Activated T-cell treated with anti-CD3 and anti-CD28 coated beads for 4 hours (primary cell): ENCODE measurements at places on chromosomes 1 and 21.

- no peak for DNase-seq
These were observed 10.9 kb downstream of the TCEANC2 start for GRCh38 chr1:54064299-54064698.

- no peak for DNase-seq
These were observed 17.9 kb downstream of the IFNAR2 start for GRCh38 chr21:33247599-33247998.

GRCh38 chr1:224433701-224434672 is 610 bp downstream of the WDR26 start:
- DNase-seq: peak; percentile 48

- no peak for DNase-seq
These were observed 40.5 kb downstream of the ASH1L start for GRCh38 chr1:155522069-155522468.

GRCh38 chr1:223153177-223154119 is 10.4 kb upstream of the TLR5 start:
- DNase-seq: no peak

GRCh38 chr1:29753244-29753643 is 516.9 kb downstream of the PTPRU start:
- no peak for DNase-seq

DNA sequence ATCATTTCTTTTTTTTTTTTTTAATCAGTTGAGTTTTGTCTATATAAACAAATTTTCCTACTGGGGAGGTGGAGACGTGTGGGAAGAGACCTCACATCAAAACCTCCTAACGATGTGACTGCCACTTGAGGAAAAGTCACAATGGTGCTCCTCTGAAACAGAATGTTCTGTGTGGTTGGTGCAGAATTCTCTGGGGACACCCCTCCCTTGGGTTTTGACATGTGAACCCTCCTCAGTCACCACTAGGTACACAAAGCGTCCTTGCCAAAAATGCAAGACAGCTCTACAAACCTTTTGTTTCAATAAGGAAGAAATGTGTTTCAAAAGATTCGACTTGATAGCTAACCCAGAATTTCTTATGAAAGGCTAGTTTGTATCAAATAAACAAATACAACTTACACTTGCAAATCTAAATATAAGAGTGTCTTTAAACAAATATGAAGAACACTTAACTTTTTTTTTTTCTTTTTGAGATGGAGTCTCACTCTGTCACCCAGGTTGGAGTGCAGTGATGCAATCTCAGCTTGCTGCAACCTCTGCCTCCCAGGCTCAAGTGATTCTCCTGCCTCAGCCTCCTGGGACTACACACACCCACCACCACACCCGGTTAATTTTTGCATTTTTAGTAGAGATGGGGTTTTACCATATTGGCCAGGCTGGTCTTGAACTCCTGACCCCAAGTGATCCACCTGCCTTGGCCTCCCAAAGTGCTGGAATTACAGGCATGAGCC is 9.3 kb downstream of the SLC25A24 start:
- no peak for DNase-seq

- no peak for DNase-seq
These were observed 618.4 kb upstream of the USP24 start for GRCh38 chr1:55833529-55834091.

GRCh38 chr1:52590266-52590665 is 11.9 kb upstream of the GPX7 start:
- no peak for DNase-seq

DNA sequence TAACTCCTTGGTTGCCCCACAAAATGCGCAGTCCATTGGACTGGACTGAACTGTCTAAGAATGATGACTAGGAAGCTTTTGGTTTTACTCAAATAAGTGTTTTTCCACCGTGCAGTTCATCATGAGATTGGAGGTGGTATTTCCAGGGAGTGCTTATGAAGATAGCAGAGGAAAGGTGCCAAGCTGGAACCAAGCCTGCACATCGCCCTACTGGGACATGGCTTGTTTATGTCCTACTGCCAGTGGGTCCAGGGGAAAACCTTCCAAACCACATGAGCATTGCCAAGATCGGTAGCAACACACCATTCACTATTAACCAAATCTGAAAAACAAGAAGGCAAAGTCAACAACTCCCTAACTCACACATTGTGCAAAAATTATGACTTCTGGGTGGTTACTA is 54.7 kb upstream of the DSCAM start:
- DNase-seq: no peak

GRCh38 chr1:204652497-204652896 is 33.0 kb downstream of the LRRN2 start:
- no peak for DNase-seq

- no peak for DNase-seq
These were observed 11.2 kb upstream of the CAPN2 start for GRCh38 chr1:223700942-223701637.

DNA sequence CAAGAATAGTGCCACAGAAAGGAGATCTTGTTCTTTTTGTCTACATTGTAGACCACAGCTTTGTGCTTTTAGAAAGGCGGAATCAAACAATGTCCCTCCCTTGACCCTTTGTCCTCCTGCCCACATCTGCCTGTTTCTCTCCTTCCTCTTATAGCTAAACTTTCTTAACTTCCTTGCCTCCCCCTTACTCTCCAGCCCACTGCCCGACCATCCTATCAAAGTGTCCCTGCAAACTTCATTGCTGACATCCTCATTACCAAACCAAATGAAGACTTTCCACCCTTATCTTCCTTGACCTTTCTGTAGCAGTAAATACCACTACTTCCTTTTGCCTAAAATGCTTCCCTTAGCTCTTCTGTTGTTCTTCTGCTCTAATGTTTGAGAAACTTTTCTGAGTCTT is 5.0 kb downstream of the SELP start:
- no peak for DNase-seq

DNA sequence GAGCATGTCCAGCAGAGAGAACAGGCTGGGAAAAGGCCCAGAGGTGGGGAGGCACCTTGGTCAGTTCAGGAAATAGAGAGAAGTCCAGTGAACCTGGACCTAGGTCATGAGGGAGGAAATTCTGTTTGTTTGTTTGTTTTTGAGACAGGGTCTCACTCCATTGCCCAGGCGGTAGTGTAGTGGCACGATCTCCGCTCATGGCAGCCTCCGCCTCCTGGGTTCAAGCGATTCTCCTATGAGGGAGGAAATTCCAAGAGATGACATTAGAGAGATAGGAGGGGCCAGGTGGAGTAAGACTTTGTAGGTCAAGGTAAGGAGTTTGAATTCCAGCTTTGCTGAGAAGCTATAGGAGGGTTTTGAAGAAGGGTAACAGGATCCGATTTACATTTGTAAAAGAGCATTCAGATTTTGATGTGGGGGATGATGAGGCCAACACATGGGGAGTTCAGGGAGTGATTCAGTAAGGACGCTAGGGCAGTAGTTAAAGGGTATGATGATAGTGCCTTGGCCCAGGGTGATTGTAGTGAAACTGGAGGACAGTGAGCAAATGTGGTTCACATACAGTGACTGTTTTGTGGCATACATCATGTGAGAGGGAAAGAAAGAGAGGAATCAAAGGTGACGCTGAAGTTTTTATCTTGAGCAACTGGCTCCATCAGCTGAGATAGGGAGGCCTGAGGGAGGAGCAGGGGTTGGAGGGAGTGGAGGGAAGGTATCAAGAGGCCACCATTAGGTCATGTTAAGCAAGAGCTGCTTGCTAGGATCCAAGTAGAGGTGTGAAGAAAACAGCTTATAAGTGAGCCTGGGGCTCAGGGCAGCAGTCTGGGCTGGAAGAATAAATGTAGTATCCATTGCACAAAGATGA is 8.3 kb upstream of the TRABD2B start:
- DNase-seq: no peak

DNA sequence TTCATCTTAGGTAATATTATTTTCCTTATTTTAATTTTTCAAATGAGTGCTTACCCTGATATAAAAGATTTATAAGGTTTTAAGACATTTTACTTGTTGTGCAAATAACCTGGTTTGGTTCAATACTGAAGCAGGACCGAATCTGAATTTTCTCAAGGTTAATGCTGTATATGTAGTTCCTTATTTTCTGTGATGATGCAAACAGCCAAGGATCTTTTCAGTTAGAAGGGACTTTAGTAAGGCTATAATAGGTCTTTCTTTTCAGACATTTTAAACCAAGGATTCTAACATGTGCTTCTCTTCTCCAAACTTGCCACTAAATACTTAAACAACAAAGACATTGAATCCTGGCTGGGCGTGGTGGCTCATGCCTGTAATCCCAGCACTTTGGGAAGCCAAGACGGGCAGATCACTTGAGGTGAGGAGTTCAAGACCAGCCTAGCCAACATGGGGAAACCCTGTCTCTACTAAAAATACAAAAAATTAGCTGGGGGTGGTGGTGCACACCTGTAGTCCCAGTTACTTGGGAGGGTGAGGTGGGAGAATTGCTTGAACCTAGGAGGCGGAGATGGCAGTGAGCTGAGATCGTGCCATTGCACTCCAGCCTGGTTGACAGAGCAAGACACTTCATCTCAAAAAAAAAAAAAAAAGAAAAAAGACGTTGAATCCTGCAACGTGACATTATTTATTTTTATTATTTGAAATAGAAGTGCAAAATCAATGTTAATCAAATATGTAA is 3.2 kb upstream of the ARPC5 start:
- no peak for DNase-seq

GRCh38 chr1:181324797-181325616 is 158.3 kb upstream of the CACNA1E start:
- DNase-seq: peak; percentile 48

DNA sequence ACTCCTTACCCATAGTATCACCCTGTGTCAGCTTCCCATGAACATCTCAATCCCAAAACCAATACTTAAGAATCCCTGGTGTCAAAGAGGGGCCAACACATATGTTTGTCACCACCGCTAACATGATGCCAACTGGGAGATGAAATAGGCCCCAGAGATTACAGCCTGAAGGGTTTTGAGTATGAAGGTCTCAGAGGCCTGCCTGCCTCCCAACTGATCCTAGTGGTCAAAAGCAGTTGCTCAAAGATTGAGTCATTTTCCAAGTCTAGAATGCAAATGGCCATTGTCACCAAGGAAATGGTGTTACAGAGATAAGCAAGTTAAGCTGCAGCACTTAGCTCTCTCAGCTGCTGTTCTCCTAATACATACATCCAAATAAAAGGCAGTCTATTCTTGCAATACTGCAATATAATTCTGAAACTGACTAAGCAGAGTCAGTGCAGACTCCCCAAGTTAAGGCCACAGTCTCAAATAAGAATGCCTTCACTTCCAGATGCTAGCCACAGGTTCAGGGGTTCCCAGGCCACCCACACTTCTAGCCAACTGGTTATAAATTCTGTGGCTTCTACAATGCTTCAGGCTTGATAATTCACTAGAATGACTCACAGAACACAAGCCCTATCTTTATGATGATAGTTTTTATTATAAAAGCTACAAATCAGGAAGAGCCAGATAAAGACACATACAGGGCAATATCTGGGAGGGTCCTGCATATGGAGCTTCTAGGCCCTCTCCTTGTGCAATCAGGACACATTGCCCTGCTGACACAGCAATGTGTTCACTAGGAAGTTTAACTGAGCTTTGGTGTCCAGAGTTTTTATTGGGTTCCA is 18.7 kb downstream of the DUSP10 start:
- DNase-seq: no peak

GRCh38 chr1:169308313-169309039 is 59.1 kb downstream of the NME7 start:
- no peak for DNase-seq

- no peak for DNase-seq
These were observed 1.9 kb downstream of the RUSC1 start for GRCh38 chr1:155322571-155322952.

DNA sequence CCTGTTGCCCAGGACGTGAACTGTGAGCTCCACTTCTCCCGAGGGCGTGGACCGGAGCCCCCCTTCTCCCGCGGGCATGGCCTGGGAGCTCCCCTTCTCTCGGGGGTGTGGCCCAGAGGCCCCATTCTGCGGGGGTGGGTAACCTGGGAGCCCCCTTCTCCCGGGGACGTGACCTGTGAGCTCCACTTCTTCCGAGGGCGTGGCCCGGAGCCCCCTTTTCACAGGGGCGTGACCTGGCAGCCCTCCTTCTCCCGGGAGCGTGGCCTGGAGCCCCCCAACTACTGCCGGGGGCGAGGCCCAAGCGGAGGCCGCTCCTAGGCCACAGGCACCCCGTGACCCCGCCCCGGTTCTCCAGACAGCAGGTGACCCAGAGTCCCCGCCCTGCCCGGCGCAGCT is 320 bp downstream of the C1orf174 start:
- DNase-seq: no peak

DNA sequence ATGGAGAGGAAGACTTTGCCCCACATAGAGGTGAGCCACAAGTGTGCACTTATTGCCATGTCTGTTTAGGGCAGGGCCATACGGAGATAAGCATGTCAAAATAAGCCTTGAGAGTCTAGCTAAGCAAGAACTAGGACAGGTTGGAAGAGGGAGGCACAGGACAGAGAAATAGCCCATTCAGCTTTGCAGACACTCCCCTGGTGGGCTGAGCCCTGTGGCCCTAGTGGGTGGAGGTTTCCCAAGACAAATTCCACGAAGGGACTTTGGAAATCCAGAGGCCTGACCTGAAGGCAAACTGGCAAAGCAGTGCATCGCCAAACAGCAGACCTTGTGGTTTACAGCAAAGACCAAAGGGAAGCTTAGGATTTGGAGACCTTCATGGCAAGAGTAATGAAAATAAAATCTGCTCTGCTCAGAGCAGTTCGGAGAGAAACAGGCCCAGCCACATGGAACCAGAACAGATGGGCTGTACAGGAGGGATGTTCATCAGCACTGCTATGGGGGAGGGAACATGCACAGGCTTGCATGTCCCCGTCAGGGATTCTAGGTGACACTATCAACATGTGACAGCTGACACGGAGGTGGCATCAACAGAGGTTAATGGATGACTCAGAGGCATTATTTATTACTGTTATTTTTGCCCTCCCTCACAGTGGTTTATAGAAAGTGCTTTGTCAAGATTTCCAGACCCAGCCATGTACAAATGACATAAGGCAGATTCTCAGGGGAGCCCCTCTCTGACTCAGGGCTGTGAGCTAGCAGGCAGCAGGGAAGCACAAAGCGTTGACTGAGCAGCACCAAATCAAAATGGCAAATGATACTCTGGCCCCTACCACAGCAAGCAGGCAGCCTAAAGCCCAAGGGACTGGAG is 90.1 kb upstream of the IRF2BP2 start:
- peak; percentile 6 for DNase-seq

DNA sequence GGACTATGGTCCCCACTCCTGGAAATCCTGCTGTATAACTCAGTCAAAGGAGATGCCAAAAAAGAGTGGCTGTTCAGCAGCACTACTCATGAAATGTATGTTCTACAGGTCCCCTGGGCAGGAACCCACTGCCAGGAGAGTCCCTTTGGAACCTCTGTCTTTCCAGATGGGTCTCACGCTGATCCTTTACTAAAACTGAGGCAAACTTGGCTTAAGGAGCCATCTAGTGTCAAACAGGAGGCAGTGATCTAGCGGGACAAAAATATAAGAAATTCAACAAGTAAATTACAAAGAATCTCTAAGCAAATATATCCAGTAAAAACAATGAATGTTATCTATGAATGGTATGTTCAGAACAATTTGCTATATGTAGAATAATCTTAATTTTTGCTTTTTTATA is 80.5 kb upstream of the PRMT6 start:
- no peak for DNase-seq

GRCh38 chr1:213933336-213933735 is 54.4 kb upstream of the PROX1 start:
- no peak for DNase-seq

DNA sequence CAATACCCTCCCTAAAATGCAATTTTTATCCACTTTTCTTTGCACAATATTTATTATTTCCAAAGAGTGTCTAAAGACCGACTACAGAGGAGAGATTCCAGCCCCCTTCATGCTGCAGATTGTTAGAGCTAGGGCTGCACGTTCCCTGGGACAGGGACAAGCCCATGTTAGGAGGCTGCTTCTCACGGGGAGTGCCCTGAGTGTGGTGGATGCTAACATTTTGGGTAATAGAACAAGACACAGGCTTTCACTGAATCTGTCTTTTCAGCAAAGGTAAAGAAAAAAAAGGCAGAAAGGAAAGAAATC is 125.4 kb downstream of the RIPK4 start:
- no peak for DNase-seq
